Foreskin melanocyte (primary cell): ENCODE measurements at places on chromosomes 5 and 9.

- DNase-seq, result peak; percentile 63
Observed at GRCh38 chr9:137422604-137423513, at the start of the genes EXD3 and NOXA1. Gene EXD3, minus strand, starts transcription at chr9:137423162. Its CDS starts 27,805 bp downstream, at chr9:137395357. Gene NOXA1, plus strand, starts transcription at chr9:137423393. Its CDS starts 137 bp downstream, at chr9:137423530.

DNA sequence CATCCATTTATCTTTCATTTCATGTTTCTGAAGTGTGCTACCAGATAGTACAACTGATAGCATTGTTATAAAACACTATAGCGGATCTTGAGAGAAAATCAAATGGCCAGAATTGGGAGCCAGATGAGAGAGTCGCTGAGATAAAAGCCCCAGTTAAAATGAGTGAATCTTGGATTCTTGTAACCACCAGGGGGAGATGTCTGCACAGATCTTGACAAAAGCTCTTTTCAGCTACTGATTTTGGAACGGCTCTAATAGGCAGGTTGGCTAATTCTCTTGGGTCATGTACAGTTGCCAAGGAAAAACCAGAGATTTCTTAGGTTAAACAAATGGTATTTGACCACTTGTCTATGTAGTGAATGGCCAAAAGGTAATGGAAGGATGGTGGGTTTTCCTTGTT lies 21.7 kb downstream of the F2RL2 start:
- peak; percentile 51 for DNase-seq

GRCh38 chr9:4718911-4719310 lies 22.1 kb downstream of the AK3 start:
- no peak for DNase-seq

- DNase-seq, result no peak
Observed at GRCh38 chr5:41908374-41909079, 4.4 kb downstream of the RIMOC1 start.
